Stimulated activated CD4-positive, alpha-beta T cell treated with anti-CD3 and anti-CD28 coated beads, Interleukin-1b, Interleukin-23, amount 100 ng/mL, for 24 hours (primary cell): ENCODE measurements at places on chromosomes 6 and 20.

- no peak for DNase-seq
Measured at GRCh38 chr6:159862103-159862502, 28.7 kb upstream of the MAS1 start.

DNA sequence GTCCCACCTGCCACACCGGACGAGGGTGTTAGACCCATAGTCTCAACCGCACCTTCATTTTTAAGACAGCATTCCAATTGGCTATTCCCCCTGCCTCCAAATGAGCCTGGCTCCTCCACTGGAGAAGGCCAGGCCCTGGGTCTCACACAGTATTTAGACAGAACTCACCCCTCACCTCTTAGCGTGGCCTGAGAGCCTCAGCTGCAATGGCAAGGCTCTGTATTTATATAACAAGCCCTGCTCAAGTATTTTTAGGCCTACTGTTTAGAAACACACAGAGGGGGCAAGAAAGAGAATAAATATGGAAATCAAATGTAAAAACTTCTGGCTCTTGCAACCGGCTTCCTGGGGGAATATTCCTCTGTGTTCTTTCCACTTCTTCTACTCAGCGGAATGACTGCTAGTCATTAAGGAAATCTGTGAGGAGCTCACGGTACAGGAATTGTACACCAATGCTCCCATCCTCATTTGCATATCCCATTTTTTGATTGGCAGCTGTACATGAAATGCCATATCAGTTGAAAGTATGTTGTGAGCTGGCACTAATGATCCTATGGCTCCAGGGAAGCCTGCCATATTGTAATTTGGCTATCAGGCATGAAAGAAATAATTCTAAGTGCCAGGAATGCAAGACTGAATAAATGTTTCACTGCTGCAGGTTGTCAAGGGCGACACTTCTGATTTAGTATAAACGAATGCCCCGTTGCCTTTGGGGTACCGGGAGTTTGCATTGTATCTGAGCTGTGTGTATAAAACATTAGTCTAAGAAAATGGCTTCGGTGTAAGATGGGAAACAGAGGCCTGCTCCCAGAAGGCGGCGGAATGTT is 207.5 kb downstream of the ZNF217 start:
- DNase-seq = no peak

DNA sequence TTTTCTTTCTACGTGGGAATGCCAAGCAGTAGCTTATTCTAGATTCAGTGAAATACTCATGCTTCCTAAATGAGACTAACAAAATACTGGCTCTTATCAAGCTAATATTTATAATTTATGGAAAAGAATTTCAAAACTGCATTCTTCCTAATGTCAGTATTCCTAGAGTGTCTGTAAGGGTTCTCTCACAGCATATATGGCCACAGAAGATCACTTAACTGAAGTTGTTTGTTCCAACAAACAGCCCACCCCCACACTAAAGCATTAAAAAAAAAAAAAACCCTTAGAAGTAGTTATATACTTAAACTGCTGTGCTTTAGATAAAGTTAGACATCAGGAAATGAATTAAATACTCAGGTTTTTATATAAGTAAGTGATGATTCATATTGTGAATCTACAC is 247.7 kb upstream of the HSF2 start:
- no peak for DNase-seq

GRCh38 chr6:128413291-128413690 is 107.1 kb downstream of the PTPRK start:
- no peak for DNase-seq

GRCh38 chr6:15630202-15630601 is 32.6 kb downstream of the DTNBP1 start:
- DNase-seq = no peak

- DNase-seq = no peak
Measured at GRCh38 chr20:57282670-57283361, 16.4 kb upstream of the BMP7 start.

DNA sequence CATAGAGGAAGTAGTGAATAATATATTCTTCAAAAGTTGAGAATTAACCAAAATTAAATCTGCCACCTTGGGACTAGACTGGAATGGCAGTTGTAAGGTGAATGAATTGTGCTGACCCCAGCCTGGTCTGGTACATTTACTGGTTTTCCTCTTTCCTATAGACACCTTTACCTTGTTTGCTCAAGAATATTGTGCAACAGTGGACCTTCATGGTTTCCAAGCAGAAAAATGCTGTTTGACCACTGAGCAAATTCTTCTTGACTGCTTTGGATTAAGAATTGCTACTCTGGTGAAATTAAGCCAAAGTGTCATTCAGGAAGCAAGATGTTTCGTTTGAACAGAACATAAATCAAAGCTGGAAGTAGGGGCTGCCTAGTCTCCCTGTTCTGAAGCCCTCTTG is 156.6 kb upstream of the TAB2 start:
- DNase-seq = no peak

DNA sequence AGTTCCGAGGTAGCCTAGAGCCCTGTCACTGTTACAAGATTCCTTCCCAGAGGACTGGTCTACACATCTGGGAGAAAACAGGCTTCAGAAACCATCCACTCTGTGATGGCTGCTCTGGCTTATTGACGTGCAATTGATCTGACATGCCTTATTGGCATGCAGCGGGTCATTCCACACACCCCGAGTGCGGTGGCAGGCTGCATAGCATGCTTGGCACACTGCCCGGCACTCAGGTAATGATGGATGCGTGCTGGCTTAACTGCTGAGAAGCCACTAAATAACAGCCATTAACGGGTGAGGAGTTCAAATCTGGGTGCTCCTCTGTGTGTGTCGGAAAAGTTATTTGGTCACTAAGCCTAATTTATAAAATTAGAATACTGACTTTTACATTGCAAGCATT is 67.9 kb upstream of the CDH4 start:
- no peak for DNase-seq

GRCh38 chr6:129130959-129131681 is 248.2 kb downstream of the LAMA2 start:
- DNase-seq = no peak

DNA sequence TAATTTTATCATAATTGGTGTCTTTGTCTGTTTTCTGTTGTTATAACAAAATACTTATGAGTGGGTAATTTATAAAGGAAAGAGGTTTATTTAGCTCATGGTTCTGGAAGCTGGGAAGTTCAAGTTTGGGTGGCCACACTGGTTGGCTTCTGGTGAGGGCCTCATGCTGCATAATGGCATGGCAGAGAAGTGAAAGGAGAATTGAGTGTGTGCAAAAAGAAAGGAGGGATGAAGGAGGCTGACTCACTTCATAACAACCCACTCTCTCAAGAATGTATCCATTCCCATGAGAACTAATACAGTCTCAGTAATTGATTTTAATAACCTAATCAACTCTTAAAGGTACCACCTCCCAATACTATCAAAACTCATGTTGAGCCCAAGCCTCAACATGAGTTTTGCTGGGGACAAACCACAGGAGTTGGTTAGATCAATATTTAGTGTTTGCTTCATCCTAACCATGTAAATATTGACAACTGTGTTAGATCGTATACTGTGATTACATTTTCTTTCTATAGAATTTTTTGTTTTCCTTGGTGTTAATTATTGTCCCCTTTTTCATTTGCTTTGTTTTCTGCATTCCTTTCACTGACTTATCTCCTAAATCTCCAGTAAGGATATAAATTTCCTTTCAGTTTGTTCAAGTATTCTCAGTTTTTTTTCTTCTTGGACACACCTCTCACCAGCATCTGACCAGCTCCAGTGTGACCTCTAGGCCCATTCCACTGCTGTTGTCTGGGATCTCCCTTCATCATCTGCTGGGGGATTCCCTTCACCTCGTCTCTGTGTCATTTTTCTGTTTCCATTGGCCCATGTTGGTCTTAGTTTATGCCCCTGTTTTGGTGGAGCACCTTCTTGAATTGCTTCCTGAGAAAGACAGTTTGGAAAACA is 54.8 kb upstream of the SCGN start:
- DNase-seq = no peak

DNA sequence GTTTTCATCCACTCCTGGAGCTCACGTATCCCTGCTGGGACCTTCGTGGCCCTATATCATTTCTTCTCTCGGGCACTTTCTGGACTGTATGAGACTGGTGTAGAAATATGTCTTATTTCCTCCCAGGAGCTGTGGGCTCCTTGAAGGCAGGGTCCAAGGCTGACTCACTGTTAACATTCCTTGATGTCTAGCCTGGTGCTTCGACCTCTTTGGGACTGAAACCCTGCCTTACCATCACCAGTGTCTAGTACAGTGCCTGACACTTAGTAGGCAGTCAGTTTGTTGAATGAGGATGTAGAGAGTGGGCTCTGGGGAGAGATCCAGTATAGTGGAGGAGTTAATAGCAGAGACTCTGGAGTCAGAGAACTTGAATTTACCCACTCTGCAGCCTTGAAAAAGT is 23.6 kb downstream of the POFUT1 start:
- DNase-seq = no peak

- no peak for DNase-seq
Measured at GRCh38 chr6:87115402-87116135, 20.7 kb upstream of the CGA start.

- no peak for DNase-seq
Measured at GRCh38 chr6:121851056-121851455, 415.6 kb downstream of the GJA1 start.

DNA sequence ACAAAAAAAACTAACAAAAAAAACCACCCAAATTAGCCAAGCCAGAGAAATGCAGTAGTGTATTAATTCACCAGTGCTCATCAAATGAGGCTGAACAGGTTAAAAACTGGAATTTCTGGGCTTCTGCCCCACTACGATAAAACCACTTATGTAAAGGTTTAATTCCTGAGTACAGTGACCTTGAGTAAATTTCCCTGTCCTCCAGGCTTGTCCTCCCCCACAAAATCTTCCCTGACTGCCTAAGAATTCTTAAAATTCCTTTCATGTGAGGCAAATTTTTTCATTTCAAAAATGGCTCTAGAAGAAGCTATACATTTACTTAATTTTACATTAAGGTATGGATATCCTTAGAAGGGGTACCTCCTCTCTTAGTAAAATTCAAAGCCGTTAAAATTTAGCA is 80.1 kb upstream of the ID4 start:
- no peak for DNase-seq

DNA sequence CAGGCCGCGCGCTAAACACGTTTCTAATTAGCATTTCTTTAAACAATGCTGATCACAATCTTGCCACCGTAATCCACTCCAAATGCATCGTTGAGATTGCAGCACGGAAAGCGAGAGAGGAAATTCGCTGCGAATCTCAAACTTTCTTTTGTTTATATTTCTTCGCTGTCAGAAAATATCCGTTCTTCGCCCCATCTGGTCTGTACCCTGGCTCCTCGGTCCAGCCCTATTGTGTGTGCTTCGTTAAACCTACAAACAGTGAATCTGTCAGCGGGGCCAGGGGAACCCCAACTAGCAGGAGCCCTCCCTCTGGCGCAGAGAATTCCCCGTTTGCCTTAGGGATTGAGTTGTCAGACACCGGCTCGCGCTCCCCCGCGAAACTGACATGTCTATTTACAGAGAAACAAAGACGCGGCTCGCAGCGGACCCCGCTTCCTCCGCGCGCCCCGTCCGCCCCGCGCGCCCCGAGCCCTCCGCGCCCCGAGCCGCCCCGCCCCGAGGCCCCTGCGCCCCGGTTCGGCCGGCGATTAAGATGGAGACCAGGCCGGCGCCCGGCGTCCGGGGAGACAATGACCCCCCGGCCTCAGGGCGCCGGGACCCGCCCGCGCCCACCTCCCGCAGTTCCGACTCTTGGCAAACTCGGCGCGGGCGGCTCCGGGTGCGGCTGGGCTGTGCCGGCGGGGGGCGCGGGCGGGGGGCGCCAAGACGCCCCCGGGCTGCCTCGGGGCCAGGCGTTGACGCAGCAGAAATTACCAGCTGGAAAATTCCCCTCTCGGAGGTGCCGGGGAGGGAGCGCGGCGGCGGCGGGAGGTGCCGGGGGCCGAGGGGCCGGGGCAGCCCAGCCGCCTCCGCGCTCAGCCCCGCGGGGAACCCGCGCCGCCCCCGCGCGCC is 874 bp downstream of the ZBTB46 start:
- DNase-seq = no peak

GRCh38 chr6:36720251-36721141 is 22.9 kb downstream of the RAB44 start:
- DNase-seq = no peak
